ENCODE measurements at places on chromosomes 7 and 10. TPM values are rescaled to one million over a fixed set of nuclear protein-coding genes. Genes with fewer than 3 reads are reported as not detected.

- DNase-seq: peak; percentile 79
Observed at GRCh38 chr10:69819716-69820506, 18.2 kb downstream of the COL13A1 start.

GRCh38 chr10:130577039-130577438 lies 440.8 kb downstream of the GLRX3 start:
- DNase-seq: no peak

The ZNF138 gene
- total RNA-seq: 4.1 TPM

GRCh38 chr10:91582153-91582554 lies 50.7 kb downstream of the PPP1R3C start:
- DNase-seq: no peak

The CTAGE4 gene
- 1.6 TPM for total RNA-seq

The FRMD4A gene
- 7.1 TPM for total RNA-seq

GRCh38 chr10:117477961-117478670 lies 64.4 kb upstream of the EMX2 start:
- DNase-seq: peak; percentile 76

DNA sequence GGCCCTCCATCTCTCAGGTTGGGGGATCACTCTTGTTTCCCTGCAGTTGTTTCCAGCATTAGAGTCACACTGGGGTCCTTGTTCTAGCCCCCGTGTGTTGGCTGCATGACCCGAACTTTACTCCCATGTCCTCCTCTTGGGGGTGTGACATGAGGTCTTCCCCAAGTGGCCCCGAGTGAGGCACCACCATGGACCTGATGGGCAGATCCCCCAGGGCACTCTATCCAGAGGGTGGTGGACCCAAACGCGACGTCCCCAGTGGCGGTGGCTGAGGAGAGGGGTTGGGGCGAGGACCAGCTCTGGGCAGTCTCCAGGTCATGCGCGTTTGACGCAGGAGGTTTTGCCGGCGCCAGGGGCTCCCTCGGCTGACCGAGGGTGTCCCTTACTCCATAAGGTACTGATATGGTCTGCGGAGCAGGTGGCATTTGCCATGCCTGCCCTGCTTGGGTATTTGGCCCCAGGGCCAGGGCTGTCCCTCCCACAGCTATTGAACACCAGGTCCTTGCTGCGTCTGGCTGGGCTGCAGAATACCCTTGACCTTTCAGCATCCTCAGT lies 131.9 kb downstream of the LHPP start:
- no peak for DNase-seq

- DNase-seq: no peak
Observed at GRCh38 chr7:159084069-159084801, 60.4 kb downstream of the VIPR2 start.

GRCh38 chr10:3923033-3923432 lies 138.0 kb upstream of the KLF6 start:
- DNase-seq: no peak

The GRID2IP gene
- not detected for total RNA-seq

DNA sequence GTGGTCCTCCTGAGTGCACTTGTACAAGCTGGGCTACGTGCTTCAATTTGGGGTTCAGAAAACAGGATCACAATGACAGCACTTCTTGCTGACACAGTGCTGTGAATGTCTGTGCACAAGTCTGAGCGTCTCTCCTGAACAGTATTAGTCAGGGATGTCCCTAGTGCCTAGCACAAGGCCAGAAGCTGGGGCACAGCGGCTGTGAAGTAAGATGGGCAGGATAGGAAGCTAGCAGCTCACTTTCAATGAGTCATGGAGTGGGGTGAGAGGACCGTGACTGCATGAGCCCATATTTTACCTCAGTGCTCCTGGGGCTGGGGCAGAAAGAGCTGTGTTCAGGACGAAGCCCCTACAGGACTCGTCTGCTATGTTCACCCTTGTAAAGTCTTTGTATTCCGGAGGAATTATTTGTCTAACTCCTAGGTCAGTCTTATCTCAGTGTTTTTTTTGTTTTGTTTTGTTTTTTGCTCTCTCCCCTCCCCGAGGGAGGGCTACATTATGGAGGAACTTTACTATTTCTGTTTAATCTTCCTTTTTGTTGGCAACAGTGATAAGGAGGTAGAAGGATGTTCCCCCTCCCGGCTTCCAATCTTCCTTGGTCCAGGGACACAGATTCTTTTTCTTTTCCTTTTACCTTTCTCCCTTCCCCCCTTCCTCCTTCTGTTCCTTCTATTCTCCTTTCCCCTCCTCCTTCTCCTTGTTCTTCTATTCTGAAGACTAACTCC lies 2.8 kb upstream of the LRMDA start:
- peak; percentile 58 for DNase-seq

The ADCYAP1R1 gene
- total RNA-seq: not detected

The NUTM2E gene
- not detected for total RNA-seq

DNA sequence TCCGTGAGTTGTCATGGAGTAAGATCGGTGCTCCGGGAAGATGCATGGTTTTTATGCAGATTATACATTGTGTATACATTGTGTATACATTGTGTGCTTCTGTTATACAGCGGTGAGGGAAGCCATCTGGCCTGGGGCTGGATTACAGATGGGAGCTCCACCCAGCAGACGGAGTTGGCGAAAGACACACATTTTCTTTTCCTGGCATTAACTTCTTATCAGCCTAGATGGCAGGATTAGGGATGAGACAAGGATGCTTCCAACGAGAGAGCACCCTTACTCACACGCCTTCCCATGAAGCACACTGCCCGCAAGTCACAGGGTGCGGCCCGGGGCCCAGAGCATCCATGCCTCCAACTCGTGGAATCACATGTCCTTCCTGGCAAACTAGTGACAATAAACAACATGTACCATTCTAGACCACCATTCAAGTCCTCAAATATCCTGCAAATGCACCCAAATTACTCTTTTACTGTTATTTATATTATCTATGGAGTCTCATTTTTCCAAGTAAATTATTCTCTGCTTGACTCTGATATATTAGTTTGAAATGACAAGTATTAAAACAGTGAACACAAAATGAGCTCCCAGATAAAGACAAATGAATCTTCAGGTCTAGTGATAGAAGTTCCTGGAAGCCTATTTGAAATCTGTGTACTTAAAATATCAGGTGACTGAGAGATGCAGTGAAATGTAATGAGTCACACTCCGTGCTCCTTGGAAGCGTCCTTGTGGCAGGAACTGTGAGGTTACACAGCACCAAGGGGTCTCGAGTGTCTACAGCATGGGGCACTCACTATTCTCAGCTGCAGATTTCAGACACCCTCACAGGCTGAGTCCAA lies 29.8 kb upstream of the PPP2R2D start:
- DNase-seq: peak; percentile 40

The ADCK2 gene
- 39.3 TPM for total RNA-seq

The HPSE2 gene
- not detected for total RNA-seq

GRCh38 chr7:50207251-50207564 lies 97.3 kb upstream of the IKZF1 start:
- DNase-seq: no peak

The MCMBP gene
- 34.7 TPM for total RNA-seq

The FOXP2 gene
- total RNA-seq: not detected

DNA sequence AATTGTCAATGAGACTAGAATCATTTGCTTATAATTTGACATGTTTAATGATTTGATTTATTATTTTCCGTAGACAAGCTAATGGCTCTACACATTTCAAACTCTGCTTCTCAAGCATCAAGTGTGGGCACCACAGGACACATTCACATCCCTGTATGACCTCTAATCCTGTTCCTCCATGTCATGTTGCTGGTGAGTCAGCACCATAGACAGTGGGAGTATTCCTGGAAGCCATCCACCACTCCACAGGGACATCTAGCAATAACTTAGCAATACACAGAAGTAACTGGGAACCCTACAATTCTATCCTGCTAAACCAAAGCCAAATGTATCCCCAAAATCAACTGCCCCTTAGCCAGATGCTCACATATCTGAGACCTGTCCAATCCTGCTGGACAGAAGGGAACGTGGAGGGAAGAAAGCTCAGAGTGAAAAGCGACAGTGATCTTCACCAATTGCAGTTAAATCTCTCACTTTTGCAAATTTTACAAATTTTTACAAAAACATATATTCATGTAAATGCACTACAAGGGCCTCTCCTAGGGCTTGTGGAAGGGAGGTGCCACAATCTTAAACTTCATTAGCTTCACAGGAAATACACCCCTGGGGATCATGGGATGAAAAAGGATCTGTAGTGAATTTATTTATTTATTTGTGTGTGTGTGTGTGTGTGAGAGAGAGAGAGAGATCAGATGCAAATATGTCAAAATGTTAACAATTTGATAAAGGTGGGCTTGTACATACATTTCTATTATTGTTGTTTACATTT lies 126.5 kb downstream of the GFRA1 start:
- no peak for DNase-seq

GRCh38 chr7:3917436-3917835 lies 616.4 kb downstream of the SDK1 start:
- no peak for DNase-seq

- DNase-seq: no peak
Observed at GRCh38 chr7:32390210-32390609, 100.0 kb downstream of the LSM5 start.

DNA sequence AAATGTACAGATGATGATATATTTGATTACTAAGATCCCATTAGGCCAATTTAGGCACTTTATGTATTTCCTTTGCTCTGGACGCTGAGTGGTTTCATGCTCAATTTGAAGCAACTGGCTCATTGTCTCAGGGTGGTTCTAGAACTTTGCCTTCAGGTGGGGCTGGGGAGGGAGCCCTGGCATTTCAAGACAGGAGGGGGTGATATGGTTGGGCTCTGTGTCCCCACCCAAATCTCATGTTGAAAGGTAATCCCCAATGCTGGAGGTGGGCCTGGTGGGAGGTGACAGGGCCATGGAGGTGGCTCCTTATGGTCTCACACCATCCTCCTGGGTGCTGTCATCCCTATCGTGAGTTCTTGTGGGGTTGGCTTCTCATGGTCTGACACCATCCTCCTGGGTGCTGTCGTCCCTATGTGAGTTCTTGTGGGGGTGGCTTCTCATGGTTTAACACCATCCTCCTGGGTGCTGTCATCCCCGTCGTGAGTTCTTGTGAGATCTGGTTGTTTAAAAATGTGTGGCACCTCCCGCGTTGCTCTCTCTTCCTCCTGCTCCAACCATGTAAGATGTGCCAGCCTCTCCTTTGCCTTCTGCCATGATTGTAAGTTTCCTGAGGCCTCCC lies 151.5 kb upstream of the KLF6 start:
- no peak for DNase-seq

GRCh38 chr7:36203071-36203790 lies 50.2 kb downstream of the EEPD1 start:
- DNase-seq: no peak

DNA sequence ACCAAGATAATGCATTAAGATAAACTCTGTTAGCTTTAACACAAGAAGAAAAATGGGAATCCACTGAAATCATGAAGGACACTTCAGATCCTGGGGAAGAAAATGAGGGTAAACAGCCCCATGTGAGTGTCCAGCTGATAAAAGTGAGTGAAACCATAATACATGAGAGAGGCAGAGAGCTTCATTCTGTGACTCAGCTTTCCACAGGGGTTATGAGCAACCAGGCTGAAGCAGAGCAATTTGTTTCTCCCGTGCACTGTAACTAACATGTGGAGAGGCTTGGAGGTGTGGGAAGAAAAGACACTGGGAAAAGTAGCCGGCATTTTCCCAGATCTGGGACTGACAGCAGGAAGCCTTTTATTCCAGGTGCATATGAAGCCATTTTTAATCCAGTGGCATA lies 971.7 kb downstream of the ANKRD7 start:
- no peak for DNase-seq

GRCh38 chr7:108296911-108297310 lies 159.3 kb downstream of the NRCAM start:
- DNase-seq: no peak

- DNase-seq: no peak
Observed at GRCh38 chr7:141295367-141295895, 221.6 kb downstream of the TMEM178B start.

DNA sequence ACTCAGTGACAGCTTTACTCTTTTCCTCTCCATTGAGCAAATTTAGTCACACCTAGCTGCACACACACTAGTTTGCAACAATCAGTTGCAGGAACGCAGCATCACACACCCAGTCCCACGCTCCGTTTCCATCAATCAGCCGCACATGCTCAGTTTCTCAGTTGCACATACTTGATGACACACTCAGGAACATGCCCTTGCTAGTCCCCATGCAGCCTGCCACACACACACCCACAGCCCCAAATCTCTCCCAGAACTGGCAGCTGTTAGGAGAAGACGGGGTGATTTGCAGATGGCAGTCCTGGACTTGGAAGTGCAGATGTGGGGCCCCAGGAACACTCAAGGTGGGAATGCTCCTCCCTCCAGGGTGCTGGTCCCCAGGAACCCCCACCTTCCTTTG lies 7.7 kb downstream of the LBX1 start:
- no peak for DNase-seq

- no peak for DNase-seq
Observed at GRCh38 chr7:156121434-156121833, 309.2 kb upstream of the SHH start.

DNA sequence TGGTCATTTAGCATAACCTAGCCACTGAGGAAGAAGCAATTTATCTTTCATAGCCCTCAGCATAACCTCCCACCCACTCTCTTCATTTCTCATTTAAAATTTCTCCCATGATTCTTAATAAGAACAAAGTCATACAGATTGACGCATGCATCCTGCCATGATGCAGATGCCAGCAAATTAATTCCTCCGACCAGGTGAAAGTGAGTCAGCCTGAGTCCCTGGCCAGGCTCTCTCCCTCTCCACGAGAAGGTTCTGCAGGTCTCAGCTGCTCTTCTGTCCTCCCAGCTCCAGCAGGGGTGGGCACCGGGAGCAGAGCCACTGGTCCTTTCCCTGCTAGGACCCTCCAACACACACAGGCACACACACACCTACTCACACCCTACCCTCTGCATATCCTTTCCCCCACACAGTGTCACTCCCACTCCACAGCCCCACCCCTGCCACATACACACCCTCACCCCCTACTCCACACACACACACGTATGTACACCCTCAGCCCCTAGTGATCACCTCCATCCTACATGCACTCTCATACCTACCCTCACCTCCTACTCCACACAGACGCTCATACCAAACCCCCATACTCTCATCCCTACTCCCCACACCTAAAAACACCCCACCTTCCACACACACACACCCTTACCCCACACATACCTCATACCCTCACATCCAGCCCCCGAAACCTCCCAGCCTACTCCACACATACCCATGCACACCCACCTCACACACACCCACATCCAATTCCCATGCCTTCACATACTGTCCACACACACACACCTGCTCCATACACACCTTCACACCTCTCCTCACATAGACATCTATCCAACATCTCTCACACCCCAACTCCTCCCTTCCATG lies 78.0 kb downstream of the FAM13C start:
- DNase-seq: peak; percentile 61

DNA sequence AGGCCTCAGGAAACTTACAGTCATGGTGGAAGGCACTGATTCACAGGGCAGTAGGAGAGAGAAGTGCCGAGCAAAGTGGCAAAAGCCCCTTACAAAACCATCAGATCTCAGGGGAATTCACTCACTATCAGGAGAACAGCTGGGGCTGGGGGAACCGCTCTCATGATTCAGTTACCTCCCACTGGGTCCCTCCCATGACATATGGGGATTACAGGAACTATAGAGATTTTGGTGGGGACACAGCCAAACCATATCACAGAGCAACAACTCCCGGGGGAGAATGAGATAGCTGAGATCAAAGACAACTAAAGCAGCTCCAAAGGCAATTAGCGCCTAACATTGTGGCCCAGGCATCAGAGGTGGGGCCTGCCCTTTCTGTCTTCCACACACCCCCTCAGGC lies 85.4 kb upstream of the VOPP1 start:
- no peak for DNase-seq
